ENCODE measurements at places on chromosomes 16 and 17. TPM values are rescaled to one million over a fixed set of nuclear protein-coding genes. Genes with fewer than 3 reads are reported as not detected.

DNA sequence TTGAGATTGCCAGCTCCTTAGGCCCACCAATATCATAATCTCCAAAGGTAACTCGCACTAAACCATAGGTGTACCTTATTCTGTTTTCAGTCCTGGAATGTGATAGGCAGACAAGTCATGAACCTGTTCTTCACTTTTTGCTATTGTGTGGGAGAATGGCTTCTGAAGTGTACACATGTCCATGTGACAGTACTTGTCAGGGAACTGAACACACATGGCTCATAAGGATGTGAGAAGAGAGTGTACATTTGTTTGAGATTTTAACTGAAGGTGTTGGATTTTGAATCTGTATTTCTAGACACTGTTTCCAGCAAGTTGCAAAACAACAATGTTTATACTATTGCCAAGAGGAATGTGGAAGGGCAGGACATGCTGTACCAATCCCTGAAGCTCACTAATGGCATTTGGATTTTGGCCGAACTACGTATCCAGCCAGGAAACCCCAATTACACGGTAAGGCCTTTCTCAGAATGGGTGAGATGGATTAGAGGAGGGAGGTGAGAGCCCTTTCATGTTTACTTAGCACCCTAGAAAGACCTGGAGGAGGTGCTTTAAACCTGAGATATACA, 14.5 kb upstream of the RASL10B start:
- H3K36me3 ChIP-seq, result peaks cover 3% of the 10 kb centered on the region
- H3K4me1 ChIP-seq, result no peaks in the 10 kb centered on the region
- no peak for DNase-seq
- no peak overlapping the region for H3K4me3 ChIP-seq
- no peaks in the 10 kb centered on the region for H3K27me3 ChIP-seq
- no peak overlapping the region for H3K27ac ChIP-seq

- no peaks in the 10 kb centered on the region for H3K27me3 ChIP-seq
- no peaks in the 10 kb centered on the region for H3K4me1 ChIP-seq
- H3K36me3 ChIP-seq, result peaks cover 5% of the 10 kb centered on the region
- no peak for DNase-seq
- no peak overlapping the region for H3K27ac ChIP-seq
These were observed 14.7 kb upstream of the CTCF start for GRCh38 chr16:67547423-67548264.

- H3K27me3 ChIP-seq, result no peaks in the 10 kb centered on the region
- H3K27ac ChIP-seq, result no peak overlapping the region
- no peak overlapping the region for H3K4me3 ChIP-seq
- DNase-seq, result no peak
These were observed 6.3 kb downstream of the PDF start for GRCh38 chr16:69324013-69324531.

DNA sequence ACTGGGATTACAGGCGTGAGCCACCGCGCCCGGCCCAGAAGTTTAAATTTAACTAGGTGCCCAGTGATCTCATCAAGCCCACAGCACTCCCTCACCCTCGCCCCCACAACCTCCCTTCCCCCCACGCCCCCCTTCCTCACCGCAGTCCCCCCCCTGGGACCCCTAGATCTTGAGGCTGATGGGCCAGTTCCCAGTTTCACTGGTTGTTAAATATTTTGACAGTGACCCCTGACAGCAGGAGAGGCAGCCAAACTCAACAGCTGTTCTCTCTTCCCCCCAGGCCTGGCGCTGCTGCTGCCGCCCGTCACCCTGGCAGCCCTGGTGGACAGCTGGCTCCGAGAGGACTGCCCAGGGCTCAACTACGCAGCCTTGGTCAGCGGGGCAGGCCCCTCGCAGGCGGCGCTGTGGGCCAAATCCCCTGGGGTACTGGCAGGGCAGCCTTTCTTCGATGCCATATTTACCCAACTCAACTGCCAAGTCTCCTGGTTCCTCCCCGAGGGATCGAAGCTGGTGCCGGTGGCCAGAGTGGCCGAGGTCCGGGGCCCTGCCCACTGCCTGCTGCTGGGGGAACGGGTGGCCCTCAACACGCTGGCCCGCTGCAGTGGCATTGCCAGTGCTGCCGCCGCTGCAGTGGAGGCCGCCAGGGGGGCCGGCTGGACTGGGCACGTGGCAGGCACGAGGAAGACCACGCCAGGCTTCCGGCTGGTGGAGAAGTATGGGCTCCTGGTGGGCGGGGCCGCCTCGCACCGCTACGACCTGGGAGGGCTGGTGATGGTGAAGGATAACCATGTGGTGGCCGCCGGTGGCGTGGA, 15.6 kb downstream of the QPRT start:
- DNase-seq, result no peak
- no peaks in the 10 kb centered on the region for H3K4me1 ChIP-seq

Gene PDIA2
- 0.46 TPM for total RNA-seq

DNA sequence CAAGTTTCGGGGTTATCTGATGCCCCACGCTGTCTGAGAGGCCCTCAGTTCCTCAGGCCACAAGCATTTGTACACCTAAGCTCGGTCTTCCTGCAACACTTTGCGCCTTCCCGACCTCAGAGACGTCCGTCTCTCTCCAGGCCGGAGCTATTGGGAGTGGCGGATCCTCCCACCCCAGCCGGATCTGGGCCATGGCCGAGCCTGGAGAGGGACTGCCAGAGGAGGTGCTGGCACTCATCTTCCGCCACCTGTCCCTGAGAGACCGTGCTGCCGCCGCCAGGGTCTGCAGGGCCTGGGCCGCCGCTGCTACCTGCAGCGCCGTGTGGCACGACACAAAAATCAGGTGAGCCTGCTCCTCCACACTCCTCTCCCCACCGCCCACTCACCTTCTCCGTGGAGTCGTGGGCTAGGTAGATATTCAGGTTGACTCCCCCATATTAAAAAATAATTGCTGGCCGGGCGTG, 1.9 kb downstream of the FBXL8 start:
- no peak overlapping the region for H3K4me3 ChIP-seq
- no peaks in the 10 kb centered on the region for H3K27me3 ChIP-seq
- H3K4me1 ChIP-seq, result peaks cover 4% of the 10 kb centered on the region
- DNase-seq, result no peak
- H3K27ac ChIP-seq, result no peak overlapping the region

Gene CSH2
- not detected for total RNA-seq

Gene OR3A3
- total RNA-seq, result not detected

Data from A673 (cell line).